Stimulated activated CD8-positive, alpha-beta memory T cell treated with anti-CD3 and anti-CD28 coated beads, Interleukin-4, amount 100 ng/mL, for 1 hour (primary cell): ENCODE measurements at places on chromosomes 1 and 21.

- DNase-seq, result no peak
Observed at GRCh38 chr1:179883745-179884138, 1.7 kb downstream of the TOR1AIP1 start.

- no peak for DNase-seq
Observed at GRCh38 chr1:58999676-59000075, 215.8 kb upstream of the JUN start.

GRCh38 chr1:35777109-35777508, 7.3 kb upstream of the CLSPN start:
- no peak for DNase-seq

DNA sequence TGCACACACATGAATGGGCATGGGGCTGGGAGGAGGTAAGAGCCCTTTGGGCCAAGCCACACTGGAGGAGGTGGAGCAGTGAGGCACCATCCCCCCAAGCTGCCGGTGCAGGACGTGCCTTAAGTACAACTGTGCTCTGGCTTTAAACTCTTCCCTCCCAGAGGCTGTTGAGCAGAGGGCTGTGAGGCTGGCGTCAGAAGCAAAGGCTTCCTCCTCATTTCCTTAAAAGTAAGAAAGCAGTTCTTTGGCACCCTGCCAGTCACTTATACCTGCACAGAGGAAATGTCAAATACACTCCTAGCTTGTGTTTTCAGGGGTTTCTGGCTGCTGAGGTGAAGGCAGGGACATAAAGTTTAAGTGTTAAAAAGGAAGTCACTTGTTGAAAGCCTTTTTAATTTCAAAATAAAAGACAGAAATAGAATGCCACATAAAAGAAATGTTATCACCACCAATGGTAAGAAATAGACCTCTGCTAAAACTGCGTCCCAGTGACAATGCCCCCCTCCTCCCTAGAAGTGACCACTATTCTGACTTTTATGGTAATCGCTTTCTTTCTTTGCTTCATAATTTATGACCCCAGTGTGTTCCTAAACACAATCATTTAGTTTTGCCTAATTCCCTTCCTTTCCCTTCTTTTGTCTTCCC, 33.0 kb downstream of the LAMC2 start:
- DNase-seq, result no peak

- no peak for DNase-seq
Observed at GRCh38 chr1:52182874-52183400, 41.0 kb downstream of the ZFYVE9 start.

GRCh38 chr1:115641762-115642167, at the start of gene VANGL1:
VANGL1 (plus strand) TSS chr1:115641970; CDS start chr1:115651414, 9,444 bp downstream.
- DNase-seq, result no peak

- no peak for DNase-seq
Observed at GRCh38 chr21:35026153-35026500, 23.0 kb downstream of the RUNX1 start.

GRCh38 chr1:31798433-31799195, 17.2 kb downstream of the SPOCD1 start:
- no peak for DNase-seq

DNA sequence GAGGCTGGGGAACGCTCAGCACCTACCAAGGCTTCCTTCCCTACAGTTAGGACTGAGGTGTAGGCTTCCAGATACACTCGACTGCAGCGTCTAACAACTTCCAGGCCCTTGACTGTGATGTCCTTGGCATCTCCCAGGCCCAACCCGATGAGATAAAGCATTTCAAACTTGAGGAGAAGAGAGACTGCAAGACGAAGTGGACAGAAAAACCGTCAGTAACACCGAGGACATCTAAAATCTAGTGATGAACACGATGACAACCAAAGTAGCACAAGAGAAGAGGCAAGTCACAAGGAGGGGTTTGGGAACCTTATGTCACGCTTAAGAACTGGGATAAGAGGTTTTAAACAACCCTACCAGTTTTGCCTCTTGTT, 314 bp downstream of the DPH5 start:
- no peak for DNase-seq

DNA sequence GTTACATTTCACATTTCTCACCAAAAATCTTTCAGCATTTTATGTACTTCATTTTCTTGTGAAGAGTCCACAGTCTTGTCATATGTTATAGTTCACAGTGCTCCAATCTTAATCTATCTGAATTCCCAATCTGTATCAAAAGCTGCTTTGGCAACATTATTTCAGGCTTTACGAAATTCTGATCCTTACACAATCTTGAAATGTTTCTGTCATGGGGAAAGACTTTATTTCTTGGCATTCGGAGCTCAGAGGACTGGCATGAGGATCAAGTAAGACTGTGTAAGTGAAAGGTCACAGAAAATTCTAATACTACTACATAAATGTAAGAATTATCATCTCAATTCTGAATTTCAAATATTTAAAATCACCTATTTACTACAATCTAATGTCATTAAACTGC, 2.0 kb downstream of the USP33 start:
- no peak for DNase-seq

DNA sequence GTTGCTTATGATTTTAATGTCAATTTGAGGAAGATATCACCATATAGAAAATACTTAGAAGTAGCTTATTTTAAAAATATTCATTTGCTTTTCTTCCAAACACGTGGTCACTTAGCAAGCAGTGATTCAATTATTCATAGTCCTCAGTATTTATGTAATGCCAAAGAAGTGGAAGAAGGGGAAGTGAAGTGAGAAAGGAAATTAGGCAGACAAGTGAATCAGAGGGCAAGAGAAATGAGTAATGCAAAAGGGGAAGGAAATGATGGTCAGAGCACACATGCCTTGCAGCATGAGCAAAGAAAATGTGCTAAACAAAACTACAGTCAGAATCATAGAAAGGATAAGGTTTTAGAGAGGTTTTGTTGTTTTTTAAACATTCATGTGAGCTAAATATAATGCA, 31.8 kb downstream of the SDCCAG8 start:
- no peak for DNase-seq

DNA sequence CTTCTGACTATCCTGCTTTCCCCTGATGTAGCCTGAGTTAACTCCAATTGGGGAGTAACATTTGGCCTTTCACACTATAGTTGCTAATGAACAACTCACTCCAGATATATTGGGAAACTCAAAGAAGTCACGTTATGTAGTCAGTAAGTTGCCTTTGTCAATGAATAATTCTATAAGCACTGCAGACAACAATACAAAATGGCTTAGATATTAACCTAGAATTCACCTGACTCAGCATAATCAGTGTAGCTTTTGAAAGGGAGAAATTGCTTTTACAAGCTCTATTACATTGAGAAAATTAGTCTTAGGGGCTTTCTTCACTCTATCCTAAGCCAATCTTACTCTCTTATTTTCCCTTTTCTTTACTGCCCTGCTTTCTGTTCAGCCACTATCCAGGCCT, 303.5 kb upstream of the NR5A2 start:
- DNase-seq, result no peak

GRCh38 chr1:207024202-207025145, 8.1 kb downstream of the C1orf116 start:
- DNase-seq, result no peak

GRCh38 chr1:116433275-116434257, 60.5 kb downstream of the ATP1A1 start:
- DNase-seq, result no peak

- peak; percentile 89 for DNase-seq
Observed at GRCh38 chr1:30779294-30780071, 21.9 kb upstream of the LAPTM5 start.

GRCh38 chr1:32946413-32946812, 18.2 kb downstream of the RNF19B start:
- DNase-seq, result no peak

GRCh38 chr1:96596226-96596922, 125.2 kb upstream of the PTBP2 start:
- DNase-seq, result no peak

- DNase-seq, result no peak
Observed at GRCh38 chr1:3249231-3249630, 180.2 kb downstream of the PRDM16 start.

GRCh38 chr1:40911105-40911504, 48.9 kb upstream of the CITED4 start:
- no peak for DNase-seq

DNA sequence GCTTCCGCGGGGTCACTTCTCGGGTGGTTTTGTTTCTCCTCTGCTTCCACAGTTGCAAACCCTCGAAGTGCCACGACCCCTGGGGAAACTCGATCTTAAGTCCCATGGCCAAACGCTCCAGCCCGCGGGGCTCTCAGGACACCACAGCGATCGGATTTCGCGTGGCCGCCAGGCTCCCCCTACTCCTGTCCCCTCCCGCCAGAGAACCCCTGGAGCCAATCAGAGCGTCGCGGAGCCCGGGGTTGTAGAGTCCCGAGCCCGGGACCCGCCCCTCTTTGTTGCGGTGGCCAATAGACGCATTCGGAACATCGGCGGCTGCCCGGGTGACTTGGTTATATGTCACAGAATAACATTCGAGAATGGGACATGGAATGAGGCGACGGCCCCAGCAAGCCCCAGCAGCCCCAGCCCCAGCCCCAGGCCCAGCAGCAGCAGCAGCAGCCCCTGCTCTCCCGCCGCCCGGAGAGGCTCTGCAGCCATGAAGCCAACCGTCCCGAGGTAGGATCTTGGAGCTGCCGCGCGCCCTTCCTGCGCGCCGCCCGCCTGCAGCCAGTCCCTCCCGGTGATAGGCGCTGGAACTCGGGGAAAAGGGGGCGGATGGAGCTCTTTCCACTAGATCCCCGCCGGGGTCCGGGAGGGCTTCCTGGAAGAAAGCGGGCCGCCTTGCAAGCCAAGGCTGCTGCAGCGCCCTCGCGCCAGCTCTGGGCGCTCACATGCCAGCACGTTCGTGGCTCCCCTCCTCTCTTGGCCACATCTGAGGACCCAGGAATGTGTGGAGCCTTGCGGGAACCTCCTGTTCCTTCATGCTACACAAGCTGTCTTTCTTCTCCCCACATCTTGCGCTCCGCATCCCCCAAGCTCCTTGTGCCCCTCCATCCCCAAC, at the start of gene VASH2:
Gene VASH2 (plus strand): TSS at position 299 of the 883 bp plus-strand sequence. CDS start 1,002 bp downstream, outside the sequence.
- peak; percentile 7 for DNase-seq

GRCh38 chr1:164728719-164729118, 169.7 kb downstream of the PBX1 start:
- DNase-seq, result no peak

- DNase-seq, result no peak
Observed at GRCh38 chr1:102726417-102726816, 381.9 kb downstream of the COL11A1 start.

DNA sequence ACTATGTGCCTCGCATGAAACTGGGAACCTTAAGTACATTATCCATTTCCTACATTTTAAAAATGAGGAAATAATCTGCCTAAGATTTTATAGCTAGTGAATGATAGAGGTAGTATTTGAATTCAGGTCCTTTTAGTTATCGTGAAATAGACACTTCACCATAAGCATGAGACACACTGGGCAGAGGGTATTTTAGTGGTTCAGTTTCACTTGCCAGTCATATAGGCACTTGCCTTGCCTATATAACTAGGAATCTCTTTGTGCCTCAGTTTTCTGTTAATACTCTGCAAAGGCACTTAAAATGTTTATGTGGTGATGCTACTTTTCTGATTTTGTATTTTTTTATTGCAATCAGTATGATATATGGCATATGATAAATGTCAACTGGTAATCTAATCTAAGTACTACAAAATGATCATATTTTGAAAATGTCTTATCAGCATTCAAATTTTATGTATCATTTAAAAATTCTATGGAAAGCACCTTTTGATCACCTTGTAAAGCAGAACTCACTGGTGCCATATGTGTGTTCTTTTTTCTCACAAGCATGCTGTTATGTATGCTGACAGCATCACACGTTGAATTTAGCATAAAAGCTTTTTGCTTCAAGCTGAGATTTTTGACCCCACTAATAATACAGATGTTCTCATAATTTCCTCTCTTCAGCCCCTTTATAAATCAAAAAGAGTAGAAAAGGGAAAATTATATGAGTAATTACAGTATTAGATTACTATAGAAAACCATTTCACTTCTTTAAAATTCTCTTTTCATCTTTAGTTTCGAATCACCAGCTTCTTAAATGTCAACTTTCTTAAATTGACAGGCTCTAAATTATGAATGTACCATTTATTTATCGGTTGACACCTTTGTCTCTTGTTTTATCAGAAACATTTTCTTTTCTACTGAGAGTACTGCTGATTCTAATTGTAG, 52.6 kb downstream of the RPS6KC1 start:
- no peak for DNase-seq

GRCh38 chr1:48616710-48617109, 144.7 kb upstream of the SPATA6 start:
- DNase-seq, result no peak

GRCh38 chr1:25732821-25733220, 67.2 kb upstream of the SELENON start:
- no peak for DNase-seq

- no peak for DNase-seq
Observed at GRCh38 chr1:100253552-100253951, 3.9 kb upstream of the DBT start.

DNA sequence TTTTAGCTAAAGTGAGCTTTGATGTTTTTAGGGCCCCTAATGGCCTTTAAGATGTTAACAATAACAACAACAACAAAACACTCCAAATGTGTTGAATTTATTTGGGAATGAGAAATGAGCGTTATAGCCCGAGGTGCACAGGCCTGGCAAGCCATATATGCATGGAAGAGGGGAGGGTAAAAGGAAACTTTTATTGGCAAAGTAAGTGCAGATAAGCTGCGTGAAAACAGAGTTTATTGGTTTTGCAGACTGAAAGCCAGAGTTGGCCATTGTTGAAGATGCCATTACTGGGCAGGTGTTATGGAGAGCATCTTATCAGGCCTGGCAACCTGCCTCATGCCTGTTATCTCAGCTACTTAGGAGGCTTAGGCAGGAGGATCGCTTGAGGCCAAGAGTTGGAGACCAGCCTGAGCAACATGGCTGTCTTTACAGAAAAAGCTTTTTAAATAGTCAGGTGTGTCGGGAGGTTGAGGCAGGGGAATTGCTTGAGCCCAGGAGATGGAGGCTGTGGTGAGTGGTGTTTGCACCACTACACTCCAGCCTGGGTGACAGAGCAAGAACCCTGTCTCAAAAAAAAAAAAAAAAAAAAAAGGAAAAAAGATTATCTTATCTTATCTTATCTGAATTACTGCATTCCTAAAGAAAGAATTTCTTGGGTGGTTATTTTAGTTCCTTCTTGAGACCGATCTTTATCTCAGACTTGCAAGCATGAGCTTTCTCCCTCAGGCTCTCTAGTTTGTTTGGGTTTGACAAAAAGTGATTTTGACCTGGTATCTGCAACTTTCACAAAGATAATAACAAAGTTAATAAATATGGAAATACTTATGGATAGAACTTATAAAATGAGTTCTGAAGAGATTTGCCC, 1.7 kb downstream of the PATJ start:
- no peak for DNase-seq

GRCh38 chr1:68188060-68188538, 44.2 kb downstream of the WLS start:
- DNase-seq, result no peak

DNA sequence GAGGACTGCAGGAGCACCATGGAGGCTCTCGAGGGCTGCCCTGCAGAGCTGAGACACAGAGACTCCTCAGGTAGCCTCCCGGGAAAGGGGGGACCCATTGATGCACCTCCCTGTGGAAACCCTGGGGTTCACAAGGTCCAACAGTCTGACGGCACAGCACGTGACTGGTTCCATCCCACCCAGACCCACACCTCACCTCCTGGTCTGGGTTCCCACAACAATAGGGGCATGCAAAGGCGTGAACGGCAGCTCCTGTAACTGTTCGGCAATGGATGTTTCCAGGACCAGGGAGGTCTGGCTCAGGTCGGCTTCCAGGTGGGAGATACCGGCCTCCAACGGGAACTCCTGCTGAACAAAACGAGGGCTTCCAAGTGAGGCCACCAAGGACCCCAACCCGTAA, 86.8 kb downstream of the NPHP4 start:
- DNase-seq, result no peak
